ENCODE measurements at places on chromosomes 5 and 9.

GRCh38 chr5:4939042-4939781 is 200.9 kb upstream of the ADAMTS16 start:
- no peak for DNase-seq

DNA sequence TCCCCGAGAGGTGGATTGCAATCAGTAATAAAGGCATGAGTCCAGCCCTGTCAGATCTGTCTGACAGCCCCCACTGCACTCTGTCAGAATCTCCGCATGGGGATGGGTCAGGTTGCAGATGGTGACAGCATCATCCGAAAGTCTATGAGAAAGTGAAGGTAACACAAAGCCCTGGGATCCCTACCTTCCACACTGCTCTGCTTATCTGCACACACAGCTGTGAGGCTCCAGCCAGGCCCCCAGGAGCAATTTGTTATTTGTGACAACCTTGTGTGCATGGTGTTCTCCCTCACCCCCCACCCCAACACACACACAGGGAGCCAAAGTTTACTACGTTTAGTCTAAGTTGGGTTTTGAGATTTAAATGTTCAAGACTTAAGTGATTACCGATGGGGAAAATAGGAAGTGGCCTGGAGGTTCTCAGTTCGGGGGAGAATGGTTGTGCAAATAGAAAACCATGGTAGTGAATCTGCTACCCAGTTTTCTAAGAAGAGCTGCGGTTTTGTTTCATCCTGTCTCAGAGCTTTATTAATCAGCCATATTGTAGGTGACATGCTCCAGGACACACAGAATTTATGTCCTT is 92.7 kb downstream of the SV2C start:
- DNase-seq = no peak

- no peak for DNase-seq
Observed at GRCh38 chr5:95853490-95853889, 31.0 kb upstream of the GLRX start.

- DNase-seq = no peak
Observed at GRCh38 chr9:12708562-12709298, 15.5 kb downstream of the TYRP1 start.

- DNase-seq = no peak
Observed at GRCh38 chr9:91694081-91694870, 255.8 kb downstream of the ROR2 start.

Data from stimulated activated CD4-positive, alpha-beta T cell treated with anti-CD3 and anti-CD28 coated beads, Interleukin-12 subunit alpha, Interleukin-12 subunit beta, amount 100 ng/mL, for 24 hours (primary cell).